ENCODE measurements at places on chromosomes 7 and 10.

DNA sequence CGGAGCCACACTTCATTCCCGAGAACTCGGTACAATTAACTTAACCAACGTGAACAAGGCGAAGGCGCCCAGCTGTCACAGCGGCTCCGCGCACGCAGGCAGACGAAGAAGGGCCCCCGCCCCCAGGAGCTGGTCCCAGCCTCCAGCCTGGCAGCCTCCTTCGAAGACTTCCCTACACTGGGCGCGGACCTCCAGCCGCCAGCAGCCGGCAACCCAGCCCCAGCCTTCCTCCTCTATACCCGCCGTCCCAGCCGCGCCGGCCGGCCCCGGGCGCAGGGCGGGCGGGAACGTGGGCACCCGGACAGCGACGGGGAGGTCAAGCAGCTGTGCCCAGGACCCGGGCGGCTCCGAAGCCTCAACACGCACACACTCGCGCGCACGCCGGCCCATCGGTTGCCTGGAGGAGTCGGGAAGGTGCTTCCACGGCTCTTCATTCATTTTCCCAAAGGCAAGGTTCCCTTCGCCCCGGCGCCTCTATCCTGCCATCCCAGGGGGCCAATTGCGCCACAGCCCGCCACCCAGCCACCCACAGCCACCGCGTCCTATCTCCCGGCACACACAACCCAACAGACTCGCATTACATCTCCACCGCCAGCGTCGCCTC lies 1.6 kb downstream of the CHST15 start:
- DNase-seq = peak; percentile 17

GRCh38 chr7:47291461-47292081 lies 290.3 kb downstream of the TNS3 start:
- DNase-seq = peak; percentile 98

GRCh38 chr10:7697426-7697825 lies 5.7 kb upstream of the ITIH2 start:
- DNase-seq = no peak

DNA sequence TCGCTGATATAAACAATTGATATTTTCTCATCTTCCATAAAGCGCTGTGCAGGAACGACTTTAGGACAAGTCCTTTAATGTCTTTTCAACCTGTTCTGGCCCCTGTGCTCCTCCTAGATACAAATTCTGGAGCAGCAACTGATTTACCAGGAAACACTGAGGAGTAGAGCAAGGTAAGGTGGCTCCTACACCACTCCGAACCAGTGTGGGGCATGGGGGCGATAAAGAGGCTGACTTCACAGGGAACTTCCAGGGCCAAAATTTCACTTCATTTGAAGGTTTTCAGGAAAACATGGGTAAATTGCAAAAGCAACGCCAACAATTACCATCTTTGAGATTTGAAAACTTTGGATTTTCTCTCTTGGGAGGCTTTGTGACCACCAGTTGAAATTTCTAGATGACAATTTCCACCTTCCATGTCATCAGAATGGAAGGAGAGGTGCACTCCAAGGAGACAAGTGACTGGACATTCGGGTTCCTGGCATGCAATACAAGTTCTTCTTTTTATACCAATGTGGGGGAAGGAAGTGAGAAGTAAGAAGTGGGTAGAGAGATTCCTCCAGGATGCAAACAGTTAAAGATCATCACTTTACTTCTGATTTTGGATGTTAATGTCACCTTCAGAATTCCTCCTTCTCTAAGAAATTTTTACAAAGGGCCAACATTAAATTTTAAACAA lies 118.5 kb downstream of the FAM107B start:
- no peak for DNase-seq

- no peak for DNase-seq
These were observed 51.4 kb upstream of the ANLN start for GRCh38 chr7:36338256-36338655.

DNA sequence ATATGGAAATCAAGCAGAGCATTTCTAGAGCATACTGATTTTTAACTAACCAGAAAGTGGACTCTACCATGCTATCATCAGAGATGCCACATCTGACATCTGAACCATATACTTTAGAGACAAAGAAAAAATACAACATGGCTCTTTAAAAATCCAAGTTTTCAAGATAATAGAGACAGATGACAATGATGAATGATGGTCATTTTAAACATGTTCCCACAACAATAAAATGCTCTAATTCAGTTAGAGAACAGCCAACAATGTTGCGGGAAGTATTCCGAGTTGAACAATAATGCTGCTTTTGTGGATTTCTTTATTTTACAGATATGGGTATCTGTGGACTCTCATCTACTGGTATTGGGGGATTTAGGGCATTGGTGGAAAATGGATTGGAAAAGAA lies 52.8 kb downstream of the PRTFDC1 start:
- DNase-seq = no peak

DNA sequence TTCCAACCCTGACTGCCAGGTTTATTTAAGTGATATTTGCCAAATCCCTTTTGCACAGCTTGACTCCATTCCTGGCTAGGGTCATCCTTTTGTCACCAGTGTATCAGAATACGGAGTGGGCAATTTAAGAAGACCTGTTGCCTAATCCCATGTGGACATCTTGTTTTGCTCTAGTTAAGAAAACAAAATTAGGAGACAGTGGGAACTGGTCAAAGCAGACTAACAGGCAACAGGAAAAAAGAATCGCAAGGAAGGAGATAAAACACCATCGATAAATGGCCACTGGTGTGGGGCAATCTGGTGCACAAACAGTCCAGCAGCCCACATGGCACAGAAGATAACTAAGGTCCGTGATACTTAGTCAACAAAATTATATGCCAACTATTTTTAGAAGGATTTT lies 21.4 kb downstream of the KDM7A start:
- no peak for DNase-seq

DNA sequence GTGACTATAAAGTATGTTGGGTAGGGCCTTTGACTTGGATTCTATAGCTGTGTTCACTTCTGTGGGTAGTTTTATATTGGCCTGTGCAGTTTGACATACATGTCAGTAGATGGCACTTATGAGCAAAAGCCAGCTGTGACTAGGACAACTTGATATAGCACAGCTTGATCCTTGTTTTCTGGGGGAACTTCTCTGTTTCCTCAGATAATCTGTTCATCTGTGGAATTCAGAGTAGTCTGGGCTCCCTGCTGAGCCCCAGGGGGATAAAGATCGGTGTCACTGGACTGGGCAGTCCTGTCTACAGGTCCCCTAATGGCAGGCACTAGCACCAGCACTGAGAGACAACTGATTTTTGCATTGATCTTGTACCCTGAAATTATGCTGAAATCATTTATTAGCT lies 25.4 kb downstream of the CYP2C9 start:
- peak; percentile 17 for DNase-seq

- DNase-seq = peak; percentile 23
These were observed 932 bp downstream of the ESYT2 start for GRCh38 chr7:158828133-158829020.

GRCh38 chr10:30882281-30882680 lies 149.4 kb downstream of the ZNF438 start:
- no peak for DNase-seq

DNA sequence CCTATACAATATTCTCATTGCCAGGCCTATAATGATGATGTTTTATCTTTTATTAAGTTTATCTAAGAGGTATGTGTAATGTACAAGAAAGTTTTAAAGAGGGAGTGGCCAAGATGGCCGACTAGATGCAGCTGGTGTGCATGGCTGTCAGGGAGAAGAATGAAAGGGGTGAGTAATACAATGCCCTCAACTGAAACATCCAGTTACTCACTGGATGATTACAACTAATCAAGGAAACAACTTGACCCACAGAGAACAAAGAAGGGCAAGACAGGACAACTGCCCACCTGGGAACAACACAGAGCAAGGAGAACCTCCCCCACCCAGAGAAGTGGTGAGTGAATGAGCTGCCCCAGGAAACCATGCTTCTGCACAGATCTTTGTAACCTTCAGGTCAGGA lies 880.0 kb upstream of the LRRTM3 start:
- DNase-seq = no peak

GRCh38 chr7:111855842-111856227 lies 293.5 kb upstream of the IMMP2L start:
- DNase-seq = peak; percentile 20

GRCh38 chr10:120428754-120429153 lies 28.3 kb upstream of the PLPP4 start:
- peak; percentile 31 for DNase-seq

DNA sequence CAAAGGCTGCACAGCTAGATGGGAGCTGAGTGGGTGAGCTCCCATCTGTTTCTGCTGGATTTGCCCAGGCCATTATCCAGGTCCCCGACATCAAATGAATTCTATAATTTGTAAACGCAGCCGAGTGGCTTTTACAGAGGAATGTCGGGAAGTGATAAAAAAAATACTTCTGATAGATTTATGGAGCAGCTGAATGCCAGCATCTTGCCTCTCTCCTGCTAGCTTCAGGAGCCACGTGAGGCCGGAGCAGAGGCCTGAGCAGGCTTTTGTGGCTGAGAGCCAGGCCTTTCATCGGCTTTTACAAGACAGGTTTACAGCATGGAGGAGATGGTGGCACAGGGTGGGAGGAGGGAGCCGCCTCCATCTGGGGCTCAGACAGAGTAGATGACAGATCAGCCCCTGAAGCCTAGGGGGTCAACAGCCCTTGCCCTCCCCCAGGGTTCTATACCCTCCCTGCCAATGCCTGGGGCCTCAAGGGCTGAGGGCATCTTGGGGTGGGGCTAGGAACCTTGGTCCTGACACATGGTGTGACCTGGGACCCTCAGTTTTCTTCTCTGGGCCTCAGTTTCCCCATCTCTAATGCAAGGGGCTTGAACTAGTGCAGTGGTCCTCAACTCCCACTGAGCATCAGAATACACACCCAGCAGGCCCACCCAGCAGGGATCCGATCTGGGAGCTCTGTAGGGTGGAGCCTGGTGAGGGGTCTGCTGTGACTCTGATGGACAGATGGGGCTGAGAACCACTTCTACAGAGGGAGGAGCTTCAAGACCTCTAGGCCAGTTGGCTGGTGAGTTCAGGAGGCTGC lies 44.2 kb upstream of the PCBD1 start:
- no peak for DNase-seq

- no peak for DNase-seq
These were observed 108.9 kb upstream of the MKLN1 start for GRCh38 chr7:131218727-131219128.

DNA sequence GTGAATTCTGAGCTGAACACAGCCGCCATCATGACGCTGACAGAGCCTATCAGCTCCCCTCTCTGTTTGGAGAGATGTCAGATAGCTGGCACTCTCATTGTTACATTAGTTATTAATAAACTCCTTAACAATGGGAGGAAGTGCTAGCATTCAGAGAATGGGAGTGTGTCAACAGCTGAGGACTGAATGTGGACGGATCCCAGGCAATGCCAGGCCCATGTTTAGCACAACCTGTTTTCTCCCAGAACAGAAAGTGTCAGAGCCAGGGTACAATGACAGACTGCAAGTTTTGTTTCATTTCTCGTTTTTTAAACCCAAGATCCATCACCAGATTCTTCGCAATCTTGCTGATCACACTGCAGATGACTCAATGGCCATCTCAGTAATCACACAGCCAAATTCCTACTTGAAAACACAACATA lies 99.6 kb downstream of the PRPF18 start:
- DNase-seq = peak; percentile 27

DNA sequence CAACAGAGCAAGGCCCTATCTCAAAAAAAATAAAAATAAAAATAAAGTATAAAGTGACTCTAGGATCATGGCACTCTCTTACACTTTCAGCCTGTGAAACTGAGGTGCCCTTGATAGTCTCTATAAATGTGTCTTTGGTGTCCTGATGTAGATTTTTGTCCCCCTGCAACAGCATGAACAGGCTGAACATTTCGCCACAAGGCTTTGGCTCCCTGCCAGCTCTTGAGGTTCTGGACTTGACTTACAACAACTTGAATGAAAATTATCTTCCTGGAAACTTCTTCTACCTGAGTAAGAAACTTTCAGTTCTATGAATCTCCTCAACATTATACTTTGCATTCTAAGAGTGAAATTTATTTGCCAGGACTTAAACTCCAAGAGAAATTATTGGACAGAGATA lies 48.1 kb upstream of the BMS1 start:
- DNase-seq = no peak

DNA sequence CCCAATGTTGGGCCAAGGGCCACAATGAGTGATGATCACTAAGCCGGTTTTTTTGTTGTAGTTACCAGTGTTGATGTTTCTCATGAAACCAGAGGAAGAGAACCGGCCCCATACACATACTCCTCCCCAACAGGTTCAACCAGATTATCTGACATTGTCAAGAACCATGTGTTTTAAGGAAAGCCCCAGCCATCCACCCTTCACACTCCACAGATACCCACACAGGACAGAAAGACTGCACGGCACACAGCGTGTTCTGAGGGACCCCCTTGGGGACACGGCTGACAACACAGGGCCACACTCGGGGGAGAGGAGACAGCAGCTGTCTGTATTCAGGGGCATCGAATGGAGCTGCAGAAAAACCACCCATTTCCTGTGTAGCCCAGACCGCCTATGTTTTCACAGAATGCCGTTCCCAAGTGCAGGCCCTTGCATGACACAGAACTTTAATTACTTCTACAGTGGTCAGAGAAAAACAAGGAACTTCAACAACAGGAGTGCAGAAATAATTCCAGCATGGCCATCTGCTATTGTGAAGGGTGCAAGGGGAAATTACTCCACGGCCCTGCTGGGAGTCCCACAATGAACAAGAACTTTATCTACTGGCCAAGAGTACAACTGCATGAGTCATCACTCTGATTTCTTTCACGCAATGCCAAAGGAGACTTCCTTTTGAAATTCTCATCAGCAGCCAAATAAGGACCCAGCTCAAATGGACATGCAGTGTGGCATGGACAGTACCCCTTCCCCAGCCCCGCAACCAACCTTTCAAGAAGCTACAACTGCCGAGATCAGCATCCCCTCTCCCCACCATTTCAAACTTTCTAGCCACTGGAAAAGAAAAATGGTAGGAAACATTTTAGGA lies 2.3 kb downstream of the KLF6 start:
- DNase-seq = peak; percentile 95

DNA sequence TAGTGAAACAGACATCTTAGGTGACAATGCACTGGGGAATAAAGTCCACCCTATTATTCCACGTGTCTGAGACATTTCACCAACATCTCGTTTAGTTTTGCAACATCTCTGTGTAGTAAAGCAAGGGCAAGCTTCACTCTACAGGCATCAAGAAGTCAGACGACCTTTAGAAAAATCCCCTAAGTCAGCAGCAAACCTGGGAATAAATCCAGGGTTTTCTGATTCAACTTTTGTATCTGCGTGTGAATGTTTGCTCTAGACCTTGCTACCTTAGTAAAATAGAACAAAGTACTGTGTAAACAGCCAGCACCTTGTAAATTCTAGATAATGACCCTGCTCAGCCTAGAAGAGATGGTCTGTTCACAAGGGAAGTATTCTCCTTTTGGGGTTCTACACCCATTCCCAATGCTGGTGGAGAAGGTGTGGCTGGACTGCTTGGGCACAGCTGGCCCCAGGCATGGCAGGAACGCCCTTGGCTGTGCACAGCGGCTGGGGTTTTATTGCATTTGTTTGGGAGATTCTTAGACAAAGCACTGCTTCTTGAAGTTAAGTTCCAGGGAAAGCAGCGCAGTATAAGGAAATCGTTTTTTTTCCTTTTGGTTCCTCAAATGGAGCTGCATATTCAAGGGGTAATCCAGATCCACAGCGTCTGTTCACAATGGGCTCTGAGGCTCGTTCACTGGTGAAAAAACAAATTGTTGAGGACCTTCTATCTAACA lies 38.3 kb upstream of the GALNTL5 start:
- DNase-seq = no peak
